ENCODE measurements at places on chromosomes 7 and 10.
A peak's percentile ranks its signal among the peaks of the same experiment; 100 is the strongest.

GRCh38 chr10:18082381-18082780 is 57.8 kb upstream of the CACNB2 start:
- DNase-seq, result no peak

DNA sequence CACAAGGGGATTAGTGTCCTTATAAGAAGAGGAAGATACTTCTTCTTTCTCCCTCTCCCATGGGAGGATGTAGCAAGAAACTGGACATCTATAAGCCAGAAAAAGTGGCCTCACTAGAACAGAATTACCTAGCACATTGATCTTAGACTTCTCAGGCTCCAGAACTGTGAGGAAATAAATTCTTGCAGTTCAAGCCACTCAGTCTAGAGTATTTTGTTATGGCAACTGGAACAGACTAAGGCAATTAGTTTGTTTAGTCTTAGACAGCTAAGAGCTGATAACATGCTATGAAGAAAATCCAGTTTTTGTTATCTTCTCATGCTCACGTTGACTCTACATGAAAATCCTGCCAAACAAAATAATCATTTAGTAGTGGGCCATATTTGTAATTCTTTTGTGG is 627.6 kb upstream of the PHF14 start:
- DNase-seq, result no peak

- DNase-seq, result peak; percentile 62
Measured at GRCh38 chr10:15370212-15370855, 755 bp downstream of the FAM171A1 start.

- no peak for DNase-seq
Measured at GRCh38 chr7:13017333-13017857, 330.0 kb downstream of the ARL4A start.

DNA sequence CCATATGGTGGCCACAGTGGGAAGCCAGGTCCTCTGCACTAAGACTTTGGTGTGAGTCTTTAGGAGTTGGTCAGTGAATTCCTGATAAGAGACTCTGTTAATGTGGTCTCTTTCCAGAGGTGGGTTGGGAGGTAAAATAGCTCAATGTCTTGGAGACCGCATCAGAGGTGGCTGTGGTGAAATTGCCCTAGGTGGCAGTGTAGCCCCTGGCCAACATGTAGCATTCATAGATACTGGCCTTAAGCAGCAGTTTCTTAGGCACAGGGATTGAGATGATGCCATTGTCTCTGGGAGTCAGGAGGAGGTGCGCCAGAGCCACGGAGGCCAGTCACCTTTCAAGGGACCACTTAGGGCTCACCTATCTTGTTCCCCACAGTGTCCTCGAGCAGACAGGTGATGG is 202.8 kb downstream of the CREB5 start:
- DNase-seq, result no peak
